ENCODE measurements at places on chromosomes 6 and 20.

DNA sequence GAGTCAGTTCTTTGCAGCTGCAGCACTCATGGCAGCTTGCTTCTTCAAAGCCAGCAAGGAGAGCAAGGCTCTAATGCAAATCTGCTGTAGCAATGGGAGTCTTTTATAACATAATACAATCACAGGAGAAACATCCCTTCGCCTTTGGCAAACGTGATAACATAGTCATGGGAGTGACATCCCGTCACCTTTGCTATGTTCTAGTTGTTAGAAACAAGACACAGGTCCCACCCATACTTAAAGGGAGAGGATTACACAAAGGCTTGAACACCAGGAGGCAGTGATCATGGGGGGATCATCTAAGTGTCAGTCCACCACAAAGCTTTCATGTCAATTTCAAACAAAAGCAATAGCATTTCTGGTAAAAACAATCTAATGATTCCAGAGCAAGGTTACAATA lies 40.1 kb upstream of the PHACTR2 start:
- DNase-seq, result no peak

GRCh38 chr6:108123481-108123929 lies 42.3 kb upstream of the NR2E1 start:
- no peak for DNase-seq

DNA sequence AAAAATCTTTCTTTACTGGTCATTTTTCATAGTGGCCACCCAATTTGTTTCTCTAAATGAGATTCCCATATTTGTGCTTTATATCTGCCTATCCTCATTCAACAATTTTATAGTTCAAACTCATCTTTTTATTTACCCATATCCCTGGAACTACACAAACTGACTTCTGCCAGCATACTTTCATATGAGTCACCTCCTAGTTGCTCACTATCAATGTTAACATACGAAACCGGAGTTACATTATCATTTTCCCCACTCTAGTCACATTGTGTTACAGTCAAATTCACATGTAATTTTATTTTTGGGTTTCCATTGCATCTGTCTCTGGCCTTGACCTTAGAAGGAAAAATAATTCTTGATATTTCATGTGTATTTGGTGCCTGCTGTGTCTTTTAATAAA lies 499.4 kb downstream of the MAFB start:
- DNase-seq, result no peak

- no peak for DNase-seq
Measured at GRCh38 chr6:13586603-13587542, 12.5 kb downstream of the SIRT5 start.

GRCh38 chr6:133040803-133041419 lies 200.2 kb upstream of the EYA4 start:
- no peak for DNase-seq

DNA sequence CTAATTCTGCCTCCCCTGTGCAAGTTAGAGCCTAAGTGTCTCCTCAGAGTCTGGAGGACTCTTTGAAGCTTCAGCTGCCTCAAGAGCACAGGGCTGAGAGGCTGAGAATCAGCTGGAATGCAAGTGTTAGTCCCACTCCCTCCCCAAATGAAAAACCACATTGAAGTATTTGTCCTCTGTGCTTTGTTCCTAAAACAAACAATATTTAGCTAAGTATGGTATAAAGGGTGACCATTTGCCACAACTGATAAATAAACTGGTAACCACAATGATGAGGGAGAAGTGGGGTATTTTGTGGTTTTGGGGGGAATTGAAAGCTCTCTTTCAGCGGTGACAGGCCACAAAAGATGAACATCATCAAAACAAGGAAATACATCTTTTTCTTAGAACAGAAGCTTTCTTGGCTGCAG lies 91.7 kb upstream of the HDDC2 start:
- no peak for DNase-seq

- no peak for DNase-seq
Measured at GRCh38 chr6:42698217-42698616, 24.2 kb downstream of the PRPH2 start.

- DNase-seq, result no peak
Measured at GRCh38 chr20:59094576-59094975, 52.0 kb upstream of the PRELID3B start.

DNA sequence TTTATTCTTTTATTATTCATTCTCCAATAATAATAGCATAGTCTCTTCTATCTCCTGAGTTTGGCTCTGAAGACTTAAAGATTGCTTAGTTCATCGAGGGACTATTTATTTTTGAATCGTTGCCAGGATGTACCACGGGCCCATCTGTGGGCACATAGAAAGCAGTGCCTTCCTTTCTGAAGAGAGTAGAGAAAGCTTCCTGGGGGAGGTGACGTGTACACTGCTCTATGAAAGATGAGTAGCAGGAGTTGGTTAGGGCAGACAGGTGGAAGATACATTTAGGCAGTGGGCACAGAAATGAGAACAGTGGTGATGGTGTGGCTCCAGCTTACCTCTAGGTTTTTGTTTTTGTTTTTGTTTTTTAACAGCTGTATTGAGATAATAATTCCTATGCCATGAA lies 98.4 kb downstream of the CDKAL1 start:
- DNase-seq, result no peak

- no peak for DNase-seq
Measured at GRCh38 chr6:40353967-40354452, 233.2 kb downstream of the LRFN2 start.

DNA sequence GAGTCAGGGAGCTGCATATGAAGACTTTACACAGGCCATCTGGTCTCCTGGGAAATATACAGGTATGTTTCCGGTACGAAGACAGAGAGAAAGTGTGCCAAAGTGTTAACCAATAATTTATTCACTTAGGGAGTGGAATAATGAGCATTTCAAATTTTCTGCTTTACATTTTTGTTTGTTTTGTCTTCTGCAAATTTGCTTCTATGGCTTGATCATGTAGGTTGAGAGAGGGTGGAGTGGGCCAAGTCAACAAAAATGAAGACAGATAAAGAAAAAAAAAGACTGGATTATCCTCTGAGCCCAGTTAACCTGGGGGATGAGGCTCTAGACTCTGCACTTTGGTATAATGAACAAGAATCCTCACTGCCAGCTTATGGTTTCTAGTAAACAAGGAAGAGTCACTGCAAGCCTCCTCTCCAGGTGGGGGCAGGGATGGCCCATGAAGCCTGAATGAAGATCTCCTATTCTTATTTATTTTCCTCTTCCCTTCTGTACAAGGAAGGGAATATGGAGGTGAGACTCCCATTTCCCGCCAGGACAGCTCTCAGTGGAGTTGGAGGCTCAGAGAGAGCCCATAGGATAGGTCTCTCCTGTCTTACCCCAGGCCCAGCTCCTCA lies 37.7 kb downstream of the KCNK17 start:
- DNase-seq, result no peak

GRCh38 chr6:43799551-43800297 lies 29.7 kb downstream of the VEGFA start:
- no peak for DNase-seq
